ENCODE measurements at places on chromosomes 1 and 21. TPM values are rescaled to one million over a fixed set of nuclear protein-coding genes. Genes with fewer than 3 reads are reported as not detected.

GRCh38 chr1:203453616-203454015 lies 22.0 kb upstream of the PRELP start:
- no peak for DNase-seq

DNA sequence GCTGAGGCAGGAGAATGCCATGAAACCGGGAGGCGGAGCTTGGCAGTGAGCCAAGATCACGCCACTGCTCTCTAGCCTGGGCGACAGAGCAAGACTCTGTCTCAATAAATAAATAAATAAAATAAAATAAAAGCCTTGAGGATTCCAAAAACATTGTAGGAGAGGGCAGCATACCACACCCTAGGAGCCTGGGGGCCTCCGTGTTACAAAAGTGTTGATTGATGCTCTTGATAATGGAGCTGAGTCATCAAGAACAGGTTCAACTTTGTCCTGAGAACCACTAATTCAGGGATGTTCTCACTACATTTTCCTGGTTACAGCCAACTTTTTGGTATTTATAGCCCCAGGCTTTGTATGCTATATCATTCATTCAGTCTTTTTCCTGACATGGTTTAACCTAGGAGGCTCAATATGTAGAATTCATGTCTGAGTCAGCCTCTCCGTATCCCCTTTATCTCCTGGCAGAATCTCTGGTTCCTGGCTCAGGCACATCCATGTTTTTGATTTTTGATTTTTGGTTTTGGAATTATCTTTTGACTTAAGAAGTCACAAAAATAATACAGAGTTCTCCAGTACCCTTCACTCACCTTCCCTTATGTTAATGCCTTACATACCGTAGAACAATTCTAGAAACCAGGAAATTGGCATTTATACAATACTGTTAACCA lies 69.4 kb downstream of the LRRC8D start:
- no peak for DNase-seq

GRCh38 chr1:91948501-91949355 lies 473 bp upstream of the BRDT start:
- no peak for DNase-seq

GRCh38 chr21:34078915-34079314 lies 5.5 kb downstream of the MRPS6 start:
- no peak for DNase-seq

- DNase-seq, result no peak
Measured at GRCh38 chr1:109392037-109392787, 5.5 kb downstream of the SORT1 start.

GRCh38 chr1:29133861-29134694 lies 10.4 kb upstream of the TMEM200B start:
- DNase-seq, result no peak

DNA sequence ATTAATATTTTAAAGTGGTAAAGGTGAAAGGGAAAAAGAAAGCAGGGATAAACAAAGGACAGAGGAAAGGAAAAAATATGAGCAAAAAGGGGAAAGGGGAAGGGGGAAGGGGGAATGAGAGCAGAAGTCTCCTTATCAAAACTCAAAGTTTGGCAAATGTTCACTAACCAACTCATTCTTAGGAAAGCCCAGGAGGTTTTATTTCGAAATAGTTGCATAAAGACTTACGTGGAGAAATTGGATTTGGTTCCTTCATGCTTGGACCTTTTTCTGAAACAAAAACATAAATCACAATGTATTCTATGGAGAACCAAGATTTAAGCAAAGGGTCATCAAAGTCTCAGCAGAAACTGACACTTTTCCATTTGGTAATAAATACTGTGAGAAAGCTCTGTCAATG lies 188.1 kb downstream of the TGFBR3 start:
- DNase-seq, result no peak

DNA sequence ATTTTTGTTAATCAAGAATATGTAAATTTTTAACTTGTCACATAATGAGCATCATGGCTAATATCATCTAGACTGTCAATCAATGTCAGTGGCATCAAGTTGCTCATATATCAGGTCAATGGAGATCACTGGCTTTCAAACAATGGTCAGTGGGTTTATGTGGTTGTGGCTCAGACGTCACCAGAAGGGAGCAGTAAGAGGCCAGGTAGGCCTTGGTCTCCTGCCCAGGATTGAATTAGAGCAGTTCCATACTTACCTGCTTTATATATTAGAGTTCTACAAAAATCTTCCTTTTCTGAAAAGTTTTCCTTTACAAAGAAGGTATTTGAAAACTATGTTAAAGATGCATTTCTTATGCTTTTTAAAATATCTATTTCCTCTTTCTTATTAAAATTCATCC lies 206.3 kb upstream of the B3GALT2 start:
- no peak for DNase-seq

DNA sequence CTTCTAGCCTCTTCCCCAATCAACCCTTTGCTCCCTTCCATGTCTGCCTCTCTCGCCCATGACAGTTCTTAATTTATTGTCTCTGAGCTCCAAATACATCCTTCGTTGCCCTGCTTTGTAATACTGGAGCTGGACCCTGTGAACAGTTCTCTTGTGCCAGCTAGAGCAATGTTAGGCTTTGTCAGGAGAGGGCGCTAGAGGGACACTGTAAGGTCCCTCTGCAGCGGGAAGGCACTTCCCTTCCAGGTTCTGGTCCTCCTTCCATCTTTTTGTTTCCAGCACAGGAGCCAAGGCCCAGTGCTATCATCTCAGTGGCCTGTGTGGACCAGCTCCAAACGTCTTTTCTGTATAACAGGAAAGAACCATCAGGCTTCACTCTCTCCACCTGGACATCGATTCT lies 95.9 kb downstream of the PTPRU start:
- no peak for DNase-seq

DNA sequence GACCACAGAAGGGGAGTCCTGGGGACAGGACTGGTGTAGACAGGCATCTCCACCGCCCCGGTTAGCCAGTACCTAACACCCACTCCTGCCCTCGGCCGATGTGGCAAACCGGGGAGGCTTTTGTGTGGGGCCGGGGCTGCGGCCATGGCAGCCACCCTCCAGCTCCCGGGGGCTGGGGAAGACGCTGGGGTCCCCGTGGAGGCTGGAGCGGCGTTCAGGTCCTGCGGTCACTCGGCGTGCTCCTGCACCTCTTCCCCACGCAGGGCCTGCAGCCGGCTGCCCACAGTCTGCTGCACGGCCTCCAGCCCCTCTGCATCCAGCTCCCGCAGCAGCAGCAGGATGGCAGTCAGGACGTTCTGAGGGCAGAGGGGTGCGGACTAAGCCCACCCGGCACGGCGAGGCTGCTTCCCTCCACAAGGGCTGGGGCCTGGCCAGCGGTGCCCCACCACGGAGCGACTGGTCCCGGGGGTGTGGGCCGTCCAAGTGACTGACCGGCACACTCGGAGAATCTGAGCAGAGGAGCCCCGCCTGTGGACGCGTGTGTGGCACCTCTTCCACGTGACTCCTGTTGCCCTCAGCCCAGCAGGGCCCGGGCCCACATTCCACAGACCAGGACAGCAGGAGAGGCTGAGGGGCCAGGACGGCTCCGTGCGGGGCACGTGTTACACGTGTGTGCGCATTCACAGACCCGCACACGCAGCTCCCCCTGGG lies 9.1 kb downstream of the CFAP410 start:
- DNase-seq, result no peak

GRCh38 chr1:170230323-170230722 lies 84.6 kb downstream of the NTMT2 start:
- DNase-seq, result no peak

DNA sequence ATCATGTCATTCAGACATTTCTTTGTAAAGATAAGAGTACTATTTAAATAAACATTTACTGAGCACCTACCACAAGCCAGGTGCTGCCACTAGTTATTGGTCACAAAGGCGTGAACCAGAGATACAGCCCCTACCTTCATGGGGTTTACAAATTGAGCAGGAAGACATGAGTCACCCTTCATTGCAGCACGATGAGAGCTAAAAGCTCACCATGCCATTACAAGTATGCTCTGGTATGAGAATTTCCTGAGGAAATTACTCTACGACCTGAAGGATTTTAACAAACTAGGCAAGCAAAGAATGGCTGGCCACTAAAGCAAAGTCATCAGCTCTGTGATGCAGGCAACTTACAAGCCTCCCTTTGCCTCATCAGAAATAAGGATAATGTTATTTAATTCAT lies 346.8 kb downstream of the BRINP2 start:
- no peak for DNase-seq

GRCh38 chr1:156704930-156705320 lies 458 bp downstream of the CRABP2 start:
- DNase-seq, result peak; percentile 73

DNA sequence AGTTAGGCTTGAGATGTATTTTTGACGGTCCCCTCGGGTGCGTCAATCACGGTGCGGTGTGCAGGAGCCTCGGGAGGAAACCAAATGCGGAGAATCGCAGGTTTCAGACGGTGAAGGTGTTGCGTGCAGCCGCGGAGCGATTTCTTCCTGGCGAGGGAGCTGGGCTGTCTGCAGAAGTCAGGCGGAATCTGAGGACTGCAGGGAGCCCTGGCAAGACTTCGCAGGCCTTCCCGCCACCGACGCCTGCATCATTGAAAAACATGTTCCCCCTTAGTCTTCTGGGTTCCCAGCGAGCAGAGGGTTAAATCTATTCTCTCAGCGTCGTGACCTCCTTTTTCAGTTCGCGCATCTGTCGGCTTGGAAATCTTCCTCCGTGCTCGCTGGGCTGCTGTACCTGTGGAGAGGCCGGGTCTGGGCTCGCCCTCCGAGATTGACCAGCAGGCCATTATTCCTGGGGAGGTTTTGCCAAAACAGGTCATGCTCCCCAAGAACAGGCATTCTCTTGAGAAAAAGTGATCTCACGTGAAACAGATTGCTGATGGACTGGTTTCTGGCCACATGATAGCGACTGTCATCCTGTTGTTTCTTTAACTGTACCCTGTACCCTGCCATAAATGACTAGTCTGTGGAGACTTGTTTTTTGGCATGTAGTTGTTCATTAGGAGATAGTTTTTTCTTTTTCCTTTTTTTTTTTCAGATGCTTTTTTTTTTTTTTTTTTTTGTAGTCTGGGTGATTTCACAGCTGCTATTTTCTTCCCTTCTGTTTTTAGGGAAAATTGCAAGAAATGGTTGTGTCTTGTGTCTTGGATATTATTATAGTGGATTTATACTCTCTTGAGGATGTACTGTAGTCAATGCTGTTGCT lies 894 bp downstream of the EPB41 start:
- DNase-seq, result no peak

GRCh38 chr1:218164111-218164929 lies 120.8 kb upstream of the RRP15 start:
- no peak for DNase-seq

GRCh38 chr1:83845437-83846071 lies 153.4 kb downstream of the TTLL7 start:
- no peak for DNase-seq

TRIM62 gene
- total RNA-seq, result 16.1 TPM

AHCTF1 gene
- total RNA-seq, result 35.1 TPM

MIXL1 gene
- 0.52 TPM for total RNA-seq

KRTAP13-2 gene
- not detected for total RNA-seq

LDLRAD1 gene
- total RNA-seq, result not detected

MEAF6 gene
- total RNA-seq, result 60.7 TPM

ZNF695 gene
- total RNA-seq, result not detected

FTCD gene
- 0.91 TPM for total RNA-seq
